GM12892 (cell line): ENCODE measurements at places on chromosomes 7 and 10.

DNA sequence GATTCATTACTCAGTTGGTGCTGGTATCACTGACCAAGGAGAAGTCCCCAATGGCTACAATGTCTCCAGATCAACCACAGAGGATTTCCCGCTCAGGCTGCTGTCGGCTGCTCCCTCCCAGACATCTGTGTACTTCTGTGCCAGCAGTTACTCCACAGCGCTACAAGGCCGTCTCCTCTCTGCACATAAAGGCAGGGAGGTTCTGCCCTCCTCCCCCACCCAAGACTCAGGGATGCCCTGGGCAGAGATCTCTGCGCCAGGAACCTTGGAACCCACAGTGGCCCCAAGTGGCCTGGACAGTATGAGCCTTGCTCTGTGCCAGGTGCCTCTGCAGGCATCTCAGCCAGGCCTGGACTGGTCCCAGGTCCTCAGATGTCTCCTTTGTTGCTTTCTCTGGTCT is 193.4 kb upstream of the PRSS58 start:
- DNase-seq, result no peak

GRCh38 chr7:1642291-1642731 is 27.8 kb upstream of the ELFN1 start:
- no peak for DNase-seq

- no peak for DNase-seq
Observed at GRCh38 chr7:83575436-83575835, 73.5 kb downstream of the SEMA3E start.

- peak; percentile 25 for DNase-seq
Observed at GRCh38 chr10:80664071-80664680, 126.5 kb downstream of the SH2D4B start.

DNA sequence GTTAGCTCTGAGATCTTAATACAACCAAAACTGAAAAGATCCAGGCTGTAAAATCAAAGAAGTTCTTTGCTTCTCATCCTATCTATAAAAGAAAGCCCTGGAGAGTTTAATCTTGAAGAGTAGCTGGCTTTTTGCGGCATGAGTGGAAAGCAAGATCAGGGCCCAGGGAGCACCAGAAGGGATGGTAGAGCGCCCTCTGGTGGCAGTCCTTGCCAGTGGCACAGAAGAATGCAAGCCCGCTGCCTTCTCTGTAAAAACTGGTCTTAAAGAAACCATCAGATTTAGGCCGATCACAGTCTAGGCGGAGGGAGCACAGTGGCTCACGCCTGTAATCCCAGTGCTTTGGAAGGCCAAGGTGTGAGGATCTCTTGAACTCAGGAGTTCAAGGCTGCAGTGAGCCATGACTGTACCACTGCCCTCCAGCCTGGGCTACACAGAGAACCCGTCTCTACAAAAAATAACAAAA is 35.6 kb downstream of the CPN1 start:
- DNase-seq, result peak; percentile 40

- DNase-seq, result no peak
Observed at GRCh38 chr10:29615195-29615594, 19.6 kb downstream of the SVIL start.

DNA sequence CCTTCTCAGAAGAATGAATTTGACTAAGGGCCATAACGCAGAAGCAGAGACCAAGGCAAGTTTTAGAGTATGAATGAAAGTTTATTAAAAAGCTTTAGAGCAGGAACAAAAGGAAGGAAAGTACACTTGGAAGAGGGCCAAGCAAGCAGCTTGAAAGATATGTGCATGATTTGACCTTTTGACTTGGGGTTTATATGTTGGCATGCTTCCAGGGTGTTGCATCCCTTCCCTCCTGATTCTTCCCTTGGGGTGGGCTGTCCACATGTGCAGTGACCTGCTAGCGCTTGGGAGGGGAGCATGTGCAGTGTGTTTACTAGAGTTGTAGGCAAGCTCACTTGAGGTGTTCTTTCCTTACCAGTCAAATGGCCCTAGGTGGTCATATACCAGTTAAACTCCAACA is 37.9 kb upstream of the LRRN3 start:
- DNase-seq, result no peak
